ENCODE measurements at places on chromosomes 13 and 19.

DNA sequence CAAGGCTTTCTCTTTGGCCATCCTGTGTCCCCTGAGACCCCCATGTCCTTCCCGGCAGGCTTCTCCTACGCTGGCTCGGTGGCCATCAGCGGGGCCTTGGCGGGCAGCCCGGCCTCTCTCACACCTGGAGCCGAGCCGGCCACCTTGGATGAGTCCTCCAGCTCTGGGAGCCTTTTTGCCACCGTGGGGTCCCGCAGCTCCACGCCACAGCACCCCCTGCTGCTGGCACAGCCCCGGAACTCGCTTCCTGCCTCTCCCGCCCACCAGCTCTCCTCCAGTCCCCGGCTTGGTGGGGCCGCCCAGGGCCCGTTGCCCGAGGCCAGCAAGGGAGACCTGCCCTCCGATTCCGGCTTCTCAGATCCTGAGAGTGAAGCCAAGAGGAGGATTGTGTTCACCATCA, 14.2 kb downstream of the PLEKHJ1 start:
- DNase-seq = no peak

DNA sequence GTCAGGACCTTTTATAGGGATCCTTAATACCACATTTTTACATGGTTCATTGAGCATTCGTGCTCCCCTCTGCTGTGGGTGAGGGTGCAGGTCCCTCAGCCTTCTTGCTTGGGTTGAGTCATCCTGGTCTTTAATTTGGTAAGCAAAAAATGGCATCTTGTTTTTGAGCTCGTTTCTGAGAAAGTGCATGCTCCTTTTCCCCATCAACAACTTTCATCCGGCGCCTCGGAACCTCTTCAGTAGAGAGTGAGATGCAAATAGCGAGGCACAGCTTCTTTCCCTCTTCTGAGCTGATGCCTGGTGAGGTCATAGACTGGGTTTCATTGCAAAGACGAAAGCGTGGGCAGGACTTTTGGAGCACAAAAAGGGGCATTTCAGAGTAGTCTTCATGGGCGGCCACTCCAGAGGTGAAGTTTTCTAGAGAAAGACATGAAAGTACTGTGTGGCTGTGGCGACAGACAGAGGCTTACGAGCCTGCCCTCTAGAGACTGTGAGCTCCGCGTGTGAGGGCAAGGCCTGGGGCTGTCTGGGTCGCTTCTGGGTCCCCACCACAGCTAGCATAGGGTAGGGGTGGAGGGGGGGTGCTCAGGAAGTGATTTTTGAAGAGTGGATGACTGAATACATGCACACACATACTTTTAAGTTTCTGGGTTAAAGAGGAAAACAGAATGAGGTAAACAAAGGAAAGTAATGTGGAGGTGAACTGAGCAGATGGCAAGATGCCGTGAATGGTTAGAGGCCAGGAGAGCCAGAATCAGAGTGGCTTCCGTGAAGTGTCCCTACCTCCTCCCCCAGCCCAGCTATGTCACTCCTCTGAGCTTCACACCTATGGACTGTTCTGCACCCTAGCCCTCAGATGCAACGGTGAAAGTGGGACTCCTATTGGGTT, 44.3 kb downstream of the BBC3 start:
- peak; percentile 91 for DNase-seq

DNA sequence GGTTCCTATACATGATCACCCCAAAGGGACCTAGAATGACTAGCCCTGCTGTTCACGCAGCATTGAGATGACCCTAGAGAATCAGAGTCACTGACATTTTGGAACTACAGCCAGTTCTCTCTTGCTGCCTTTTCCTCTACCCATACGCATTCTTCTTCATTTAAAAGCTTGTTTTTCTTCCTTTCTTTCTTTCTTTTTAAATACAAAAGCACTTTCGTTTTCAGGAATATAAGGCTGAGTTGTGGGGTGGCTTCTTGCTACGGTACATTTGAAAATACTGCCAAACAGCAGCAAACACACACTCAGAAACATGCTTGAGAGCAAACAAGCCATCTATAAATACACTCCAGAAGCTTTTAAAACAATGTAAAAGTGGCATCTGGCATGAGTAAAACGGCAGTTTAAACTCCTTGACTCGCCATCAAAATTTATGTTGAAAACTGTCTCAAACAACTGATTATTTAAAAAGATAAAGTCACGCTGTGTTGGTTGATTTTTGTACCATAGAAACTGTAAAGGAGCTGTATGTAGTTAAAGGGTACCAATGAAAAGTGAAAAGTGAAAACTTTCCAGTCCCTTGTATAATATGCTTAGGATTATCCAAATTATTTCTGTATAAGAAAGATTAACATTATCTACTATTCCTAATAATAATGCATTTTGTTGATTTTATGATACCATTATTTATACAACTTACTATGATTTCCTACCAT, 95.6 kb downstream of the PCDH9 start:
- no peak for DNase-seq

GRCh38 chr19:46023311-46023779, 492 bp upstream of the PGLYRP1 start:
- no peak for DNase-seq

GRCh38 chr13:40428354-40428753, 238.1 kb downstream of the FOXO1 start:
- DNase-seq = no peak

GRCh38 chr19:41753936-41754529, 1.3 kb upstream of the CEACAM6 start:
- DNase-seq = peak; percentile 79

DNA sequence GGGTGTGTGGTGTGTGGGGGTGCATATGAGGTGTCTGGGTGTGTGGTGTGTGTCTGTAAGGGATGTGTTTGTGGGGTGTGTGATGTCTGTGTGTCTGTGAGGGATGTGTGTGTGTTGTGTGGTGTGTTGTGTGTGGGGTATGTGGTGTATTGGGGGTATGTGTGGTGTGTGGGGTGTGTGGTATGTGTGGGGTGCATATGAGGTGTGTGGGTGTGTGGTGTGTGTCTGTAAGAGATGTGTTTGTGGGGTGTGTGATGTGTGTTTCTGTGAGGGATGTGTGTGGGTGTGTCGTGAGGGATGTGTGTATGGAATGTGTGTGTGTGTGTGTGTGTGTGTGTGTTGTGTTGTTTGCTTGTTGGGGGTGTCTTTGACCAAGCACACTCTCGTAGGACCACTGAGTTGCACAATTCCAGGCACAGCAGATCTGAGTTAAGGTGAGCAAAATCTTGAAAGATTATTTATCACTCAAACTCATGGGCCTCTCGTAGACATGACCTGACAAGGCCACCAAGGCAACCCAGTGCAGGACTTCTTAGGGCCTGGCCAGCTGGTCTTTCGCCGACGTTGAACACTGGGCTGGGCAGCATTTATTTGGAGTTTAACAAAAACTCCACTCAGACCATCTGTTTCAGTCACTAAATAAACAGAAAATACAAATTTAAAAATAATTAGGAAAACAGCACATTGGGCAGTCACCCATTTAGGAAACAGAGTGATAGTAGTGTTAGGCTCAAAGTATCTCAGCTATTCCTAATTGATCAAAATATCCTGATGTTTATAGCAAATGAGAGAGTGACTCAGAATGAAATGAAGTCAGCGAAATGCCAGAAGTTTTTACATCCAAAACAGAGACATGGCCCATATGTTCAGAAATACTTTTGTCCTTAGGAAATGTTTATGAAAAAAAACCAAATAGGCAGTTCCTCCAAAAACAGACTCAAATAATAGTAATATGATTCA, 301.1 kb downstream of the FGF9 start:
- no peak for DNase-seq

- peak; percentile 35 for DNase-seq
Measured at GRCh38 chr19:6062274-6062673, 48.0 kb downstream of the RFX2 start.

DNA sequence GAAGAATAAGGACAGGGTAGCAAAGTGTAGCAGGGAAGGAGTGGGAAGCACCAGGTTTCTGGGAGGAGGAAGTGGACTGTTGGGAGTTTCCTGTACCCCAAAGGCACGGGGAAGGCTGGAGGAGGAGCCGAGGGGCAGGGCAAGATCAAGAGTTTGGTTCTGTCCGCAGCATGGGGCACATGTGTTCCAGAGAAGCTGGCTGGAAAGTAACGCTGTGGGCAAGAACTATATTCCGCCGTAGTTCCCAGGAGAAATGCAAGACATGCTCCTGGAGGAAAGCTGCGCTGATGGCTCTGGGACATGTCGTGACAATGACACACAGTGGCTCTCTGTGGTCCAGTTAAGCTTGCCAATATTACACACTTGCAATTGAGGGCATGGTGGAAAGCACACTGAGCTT, 51.7 kb upstream of the KPNA3 start:
- no peak for DNase-seq
